NCI-H524 (cell line): ENCODE measurements at places on chromosomes 16 and 17.

DNA sequence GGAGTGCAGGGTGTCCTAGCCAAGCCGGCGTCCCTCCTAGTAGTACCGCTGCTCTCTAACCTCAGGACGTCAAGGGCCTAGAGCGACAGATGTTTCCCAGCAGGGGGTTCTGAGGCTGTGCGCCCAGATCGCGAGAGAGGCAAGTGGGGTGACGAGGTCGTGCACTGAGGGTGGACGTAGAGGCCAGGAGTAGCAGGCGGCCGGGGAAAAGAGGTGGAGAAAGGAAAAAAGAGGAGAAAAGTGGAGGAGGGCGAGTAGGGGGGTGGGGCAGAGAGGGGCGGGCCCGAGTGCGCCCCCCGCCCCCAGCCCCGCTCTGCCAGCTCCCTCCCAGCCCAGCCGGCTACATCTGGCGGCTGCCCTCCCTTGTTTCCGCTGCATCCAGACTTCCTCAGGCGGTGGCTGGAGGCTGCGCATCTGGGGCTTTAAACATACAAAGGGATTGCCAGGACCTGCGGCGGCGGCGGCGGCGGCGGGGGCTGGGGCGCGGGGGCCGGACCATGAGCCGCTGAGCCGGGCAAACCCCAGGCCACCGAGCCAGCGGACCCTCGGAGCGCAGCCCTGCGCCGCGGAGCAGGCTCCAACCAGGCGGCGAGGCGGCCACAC is at the start of gene MMP2:
TSS of gene MMP2 (plus strand) at position 372 of the 603 bp plus-strand sequence. CDS start 282 bp downstream, outside the sequence.
- DNase-seq, result peak; percentile 64

GRCh38 chr16:28164140-28164539 is 47.6 kb downstream of the XPO6 start:
- DNase-seq, result no peak

- no peak for DNase-seq
Measured at GRCh38 chr17:50273654-50274040, 619 bp upstream of the TMEM92 start.

DNA sequence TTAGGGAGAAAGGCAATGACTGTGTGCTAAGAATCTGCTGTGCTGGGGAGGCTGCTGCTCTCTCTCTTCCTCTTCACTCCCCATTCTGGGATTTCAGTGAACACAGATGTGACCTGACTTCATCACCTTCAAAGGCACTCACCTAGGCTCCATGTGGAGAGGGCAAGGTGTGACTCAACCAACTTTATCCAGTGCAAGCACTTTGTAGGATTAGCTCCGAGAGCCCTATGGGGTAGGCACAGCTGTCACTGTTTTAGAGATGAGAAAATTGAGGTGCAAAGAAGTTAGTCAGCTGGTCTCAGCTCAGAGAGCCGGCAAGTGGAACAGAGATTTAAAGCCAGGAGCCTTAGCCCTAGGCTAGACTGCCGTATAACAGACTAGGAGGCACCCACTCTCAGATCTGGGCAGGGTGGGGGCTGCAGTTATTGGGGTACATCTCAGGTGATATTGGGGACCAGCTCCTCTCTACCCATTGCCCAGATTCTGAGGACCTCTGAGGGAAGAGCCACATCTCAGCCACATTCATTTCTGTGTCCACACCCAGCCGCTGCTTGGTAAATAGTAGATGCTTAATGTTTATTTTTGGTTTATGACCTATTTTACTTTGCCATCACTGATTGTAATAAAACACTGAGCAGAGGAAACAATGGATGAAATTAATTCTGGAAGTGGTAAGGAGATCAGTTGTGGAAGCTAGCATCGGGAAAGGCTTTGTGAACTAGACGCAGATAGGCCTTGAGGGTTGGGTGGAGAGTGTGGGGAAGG is 138.8 kb downstream of the CCDC182 start:
- DNase-seq, result peak; percentile 77

- no peak for DNase-seq
Measured at GRCh38 chr16:58127634-58128033, 1.5 kb downstream of the CFAP20 start.

DNA sequence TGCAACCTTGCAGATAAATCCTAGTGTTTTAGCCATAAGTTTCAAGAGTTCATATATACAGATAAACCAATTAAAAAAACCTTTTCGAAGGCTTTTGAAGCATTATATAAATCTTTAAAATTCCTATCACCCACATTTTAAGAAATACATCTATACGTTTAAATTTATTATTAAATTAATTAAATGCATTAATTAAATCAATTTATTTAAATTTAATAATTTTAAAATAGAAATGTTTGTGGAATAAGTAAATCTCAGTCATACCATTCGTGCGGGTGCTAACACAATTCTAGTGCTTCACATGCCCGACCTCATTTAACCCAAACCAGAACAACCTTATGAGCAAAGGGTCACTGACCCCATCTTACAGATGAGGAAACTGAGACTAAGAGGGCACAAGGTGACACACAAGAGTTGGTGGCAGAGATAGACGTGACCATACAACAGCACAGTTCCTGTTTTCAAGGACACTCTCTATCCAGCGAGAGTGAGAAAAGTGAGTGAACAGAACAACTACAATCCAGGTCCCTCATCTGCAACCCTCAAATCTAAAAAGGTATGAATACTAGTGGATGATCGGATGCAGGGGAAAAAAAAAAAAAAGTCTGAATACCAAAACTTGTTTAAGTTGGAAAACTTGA is 1.4 kb downstream of the NSMCE1 start:
- DNase-seq, result no peak

- DNase-seq, result no peak
Measured at GRCh38 chr17:74862919-74863318, 3.2 kb upstream of the GRIN2C start.

GRCh38 chr16:56728980-56729734 is 772 bp upstream of the NUP93 start:
- DNase-seq, result no peak

DNA sequence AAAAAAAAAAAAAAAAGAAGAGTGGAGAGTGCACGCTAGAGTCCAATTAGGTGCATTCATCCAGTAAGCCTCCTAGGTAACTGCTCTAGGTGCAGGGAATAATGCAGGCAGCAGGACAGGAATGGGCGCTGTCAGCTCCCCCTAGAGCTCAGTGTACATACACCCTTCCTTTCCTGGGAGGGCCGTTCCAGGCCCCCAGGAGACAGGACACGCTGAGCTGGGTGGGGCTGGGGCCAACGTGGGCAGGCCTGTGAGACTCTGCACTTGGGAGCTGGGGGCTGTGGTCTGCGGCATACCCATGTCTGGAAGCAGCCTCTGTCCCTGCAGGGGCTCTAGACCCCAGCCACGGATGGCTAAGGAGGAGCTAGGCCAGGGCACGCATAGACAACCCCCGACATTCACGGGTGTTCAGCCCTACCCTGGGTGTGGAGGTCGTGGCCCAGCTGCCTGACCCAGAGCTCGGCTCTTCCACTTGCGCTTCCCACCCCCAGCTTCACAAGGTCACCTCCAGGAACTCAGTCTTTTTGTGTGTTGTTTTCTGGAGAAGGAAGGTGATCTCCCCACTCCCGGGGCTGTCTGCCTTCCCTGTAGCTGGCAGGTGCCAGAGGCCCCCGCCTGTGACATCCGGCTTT is 1.0 kb upstream of the ANTKMT start:
- peak; percentile 58 for DNase-seq

DNA sequence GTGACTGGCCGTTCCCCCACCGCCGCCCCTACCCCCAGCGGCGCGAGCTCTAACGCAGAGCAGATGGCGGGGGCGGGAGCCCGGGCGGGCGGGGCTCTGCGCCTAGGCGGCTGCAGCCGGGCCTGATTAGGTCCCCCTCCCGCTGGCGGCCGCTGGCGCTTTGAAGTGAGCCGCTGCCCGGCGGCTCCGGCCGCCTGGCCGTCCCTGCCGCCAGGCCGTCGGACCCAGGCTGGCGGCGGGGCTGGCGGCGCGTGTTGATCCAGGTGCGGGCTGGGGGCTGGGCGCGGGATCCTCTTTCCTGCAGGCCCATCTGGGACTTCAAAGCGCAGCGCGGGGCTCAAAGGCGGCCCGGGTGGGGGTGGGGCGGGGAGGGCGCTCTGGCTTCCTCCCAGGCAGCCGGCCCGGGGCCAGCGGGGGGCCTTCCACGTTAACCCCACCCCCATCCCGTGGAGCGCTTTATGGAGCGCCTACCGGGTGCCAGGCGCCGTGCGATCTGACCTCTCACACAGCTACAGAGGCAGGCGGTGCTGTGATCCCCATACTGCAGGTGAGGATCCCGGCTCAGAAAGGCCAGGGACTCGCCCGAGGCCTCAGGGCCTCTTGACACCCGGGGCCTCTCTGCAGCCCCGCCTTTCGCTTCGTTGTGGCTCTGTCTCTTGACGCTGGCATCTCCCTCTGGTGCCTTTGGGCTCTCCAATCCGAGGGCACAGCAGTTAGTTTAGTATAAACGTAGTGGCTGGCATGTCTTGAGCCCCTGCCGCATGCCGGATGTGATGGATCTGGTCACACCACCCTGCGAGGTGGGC is 80.0 kb upstream of the NKD1 start:
- DNase-seq, result peak; percentile 88
